ENCODE measurements at places on chromosomes 3 and 15.
A peak's percentile ranks its signal among the peaks of the same experiment; 100 is the strongest.

GRCh38 chr3:32249184-32249782, 10.8 kb downstream of the CMTM8 start:
- peak; percentile 90 for DNase-seq

- no peak for DNase-seq
Measured at GRCh38 chr15:47129033-47129432, 588.3 kb upstream of the SEMA6D start.

GRCh38 chr3:13637311-13637891, 88.5 kb downstream of the FBLN2 start:
- no peak for DNase-seq

DNA sequence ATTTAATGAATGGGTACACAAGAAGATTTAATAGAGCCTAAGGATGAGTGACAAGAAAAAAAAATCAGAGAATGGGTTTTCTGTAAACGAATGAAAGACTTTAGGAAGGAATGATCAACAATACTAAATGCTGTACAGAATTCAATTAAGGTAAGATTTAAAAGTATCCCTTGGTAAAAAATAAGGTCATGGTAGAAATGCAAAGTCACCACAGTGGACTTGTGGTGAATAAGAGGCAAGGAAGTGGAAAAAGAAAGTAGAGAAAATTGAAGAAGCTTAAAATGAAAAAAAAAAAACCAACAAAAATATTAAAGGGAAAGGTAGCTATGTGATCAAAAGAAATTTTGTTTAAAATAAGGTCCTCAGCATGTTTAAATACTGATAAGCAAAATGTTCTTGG, 82.4 kb downstream of the PLSCR2 start:
- no peak for DNase-seq

- peak; percentile 88 for DNase-seq
Measured at GRCh38 chr3:124845406-124845805, 41.8 kb downstream of the ITGB5 start.

DNA sequence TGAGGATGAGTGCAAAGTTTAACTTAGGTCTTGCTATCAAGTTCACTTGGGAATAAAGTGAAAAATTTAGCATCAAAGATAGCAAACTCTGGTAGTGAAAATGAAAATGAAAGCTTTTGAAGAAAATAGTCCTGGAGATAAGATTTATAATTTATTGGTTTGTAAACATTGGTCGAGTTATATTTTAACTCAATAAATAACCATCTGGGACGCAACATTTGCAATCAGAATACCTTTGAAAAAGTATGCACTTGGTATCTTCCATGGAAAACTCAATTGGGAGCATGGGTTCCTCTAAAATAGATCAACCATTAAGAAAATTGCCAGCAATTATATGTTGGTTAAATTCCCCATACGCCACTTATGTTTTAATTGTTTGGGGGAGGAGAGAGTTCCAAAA, 209.5 kb downstream of the NAALADL2 start:
- no peak for DNase-seq

- no peak for DNase-seq
Measured at GRCh38 chr3:150931745-150932144, 26.5 kb upstream of the MINDY4B start.

- DNase-seq, result no peak
Measured at GRCh38 chr3:53643757-53644156, 149.3 kb downstream of the CACNA1D start.

GRCh38 chr3:188578576-188579363, 424.8 kb downstream of the LPP start:
- DNase-seq, result peak; percentile 84

GRCh38 chr3:64848822-64849221, 161.0 kb upstream of the ADAMTS9 start:
- no peak for DNase-seq

DNA sequence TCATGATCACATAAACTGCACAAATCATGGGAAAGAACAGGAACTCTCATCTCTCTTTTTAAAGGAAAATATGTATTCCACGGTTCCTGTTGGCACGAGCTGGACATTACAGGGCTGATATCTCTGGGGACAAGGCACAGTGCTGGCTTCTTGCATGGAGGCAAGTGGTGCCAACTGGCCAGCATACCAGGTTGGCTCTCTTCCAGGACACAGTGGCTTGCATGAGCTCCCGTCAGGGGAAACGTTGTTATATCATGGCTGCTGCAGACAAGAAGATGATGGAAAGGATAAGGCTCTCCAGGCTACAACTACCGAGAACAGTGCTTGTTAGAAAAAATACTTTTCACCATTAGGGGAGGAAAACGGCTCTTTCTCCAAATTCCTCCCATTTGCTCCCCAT, 283.9 kb downstream of the RORA start:
- no peak for DNase-seq

DNA sequence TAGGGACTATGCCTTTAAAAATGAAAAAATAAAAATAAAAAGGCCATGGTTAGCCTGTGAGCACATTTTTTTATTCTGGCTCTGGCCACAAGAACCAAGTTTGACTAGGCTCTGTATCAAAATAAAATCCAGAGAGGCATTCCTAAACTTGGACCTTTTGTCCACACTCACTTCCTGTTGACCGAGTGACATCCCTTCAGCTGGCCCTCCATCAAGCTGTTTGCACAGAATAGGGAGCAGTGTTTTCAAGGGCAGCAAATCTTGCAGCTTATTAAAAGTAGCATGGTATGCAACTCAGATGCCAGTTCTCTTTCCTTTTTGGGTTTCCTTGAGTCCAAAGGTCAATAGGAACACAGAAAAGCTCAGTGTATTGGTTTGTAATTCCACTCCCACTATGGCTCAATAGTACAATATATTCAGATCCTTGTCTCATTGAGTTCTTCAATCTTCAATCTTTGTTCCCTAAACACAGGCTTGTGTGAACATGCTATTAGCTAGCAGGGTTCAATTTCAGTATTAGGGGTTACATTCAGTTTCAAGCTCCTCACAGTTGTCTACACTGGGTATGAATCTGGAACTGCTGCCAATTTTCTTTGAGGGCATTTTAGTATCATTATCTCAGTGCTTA, 244.5 kb downstream of the RBMS3 start:
- DNase-seq, result no peak

- DNase-seq, result no peak
Measured at GRCh38 chr3:197573048-197573767, 17.4 kb upstream of the BDH1 start.

DNA sequence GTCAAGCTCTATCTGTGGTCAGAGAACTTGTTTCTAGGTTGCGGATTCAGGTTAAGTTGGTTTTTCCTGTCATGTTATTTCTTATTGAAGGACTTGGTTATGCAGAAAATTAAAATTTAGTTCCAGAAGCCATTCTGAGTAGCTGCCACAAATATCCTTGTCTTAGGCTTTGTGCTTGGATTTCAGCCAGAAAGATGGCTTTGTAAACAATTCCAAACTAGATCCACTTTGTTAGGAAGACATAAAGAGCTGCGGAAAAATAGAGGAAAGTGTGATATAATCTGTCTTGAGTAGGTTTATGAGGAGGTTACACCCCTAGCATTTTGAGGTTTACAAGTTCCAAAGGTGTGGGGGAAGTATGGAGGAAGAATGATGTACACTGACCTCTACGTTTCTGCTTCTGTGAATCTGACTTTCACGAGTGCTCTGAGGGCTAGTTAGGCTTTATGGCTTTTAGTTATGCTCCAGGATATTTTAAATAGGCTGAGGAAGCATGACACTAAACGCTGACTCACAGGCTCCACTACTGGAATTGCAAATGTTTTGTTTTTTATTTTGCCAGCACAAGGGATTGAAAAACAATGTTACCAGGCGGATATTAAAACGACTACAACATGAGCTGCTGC, 46.3 kb upstream of the UTS2B start:
- DNase-seq, result peak; percentile 56

DNA sequence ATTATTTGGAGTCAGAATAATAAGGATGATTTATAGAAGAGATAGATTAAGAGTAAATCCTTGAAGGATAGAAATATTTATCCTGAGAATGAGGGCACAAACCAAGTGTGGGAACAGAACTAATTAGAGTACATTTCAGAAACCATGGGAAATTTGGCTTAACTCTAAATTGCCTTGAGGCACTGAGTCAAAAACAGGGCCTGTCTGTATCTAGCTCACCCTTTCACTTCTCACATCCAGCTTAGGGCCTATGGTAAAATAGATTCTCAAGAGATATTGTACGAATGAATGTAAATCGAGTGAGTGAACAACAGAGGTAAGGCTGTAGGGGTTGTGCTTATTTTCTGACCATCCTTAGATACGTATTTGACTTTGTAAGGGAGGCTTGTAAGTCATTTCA, 586.1 kb upstream of the DPPA4 start:
- DNase-seq, result no peak

GRCh38 chr3:29453284-29454001, 172.6 kb downstream of the RBMS3 start:
- DNase-seq, result no peak

DNA sequence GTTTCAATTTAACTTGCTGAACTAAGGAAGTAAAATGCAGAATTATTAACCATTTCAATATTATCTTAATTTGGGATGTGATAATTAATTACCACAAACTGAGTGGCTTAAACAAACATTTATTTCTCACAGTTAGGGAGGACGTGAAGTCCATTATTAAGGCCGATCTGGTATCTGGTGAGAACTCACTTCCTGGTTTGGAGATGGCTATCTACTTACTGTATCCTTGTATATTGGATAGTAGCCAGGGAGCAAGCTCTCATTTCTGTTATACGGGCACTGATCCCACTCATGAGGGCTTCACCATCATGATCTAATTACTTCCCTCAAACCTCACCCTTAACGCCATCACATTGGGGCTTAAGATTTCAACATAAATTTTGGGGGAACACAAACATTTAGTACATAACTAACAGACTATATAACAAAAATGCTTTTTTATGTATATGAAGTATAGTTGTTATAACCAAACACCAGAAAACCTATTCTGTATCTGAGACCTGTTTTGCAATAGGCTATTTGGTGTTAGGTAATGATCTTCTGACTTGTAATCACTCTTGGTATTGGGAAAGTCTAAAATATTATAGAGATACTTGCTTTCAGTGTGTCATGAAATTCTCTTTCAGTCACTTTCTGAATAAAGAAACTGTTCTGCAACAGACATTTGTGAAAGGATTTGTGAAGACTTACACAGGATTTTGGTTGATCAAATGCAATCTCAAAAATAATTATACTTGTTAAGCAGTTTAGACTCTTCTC, 4.7 kb upstream of the KPNA4 start:
- no peak for DNase-seq

- DNase-seq, result no peak
Measured at GRCh38 chr3:13044496-13045240, 28.6 kb downstream of the IQSEC1 start.
